A549 treated with DMSO at 1 μM for 4 hours (cell line): ENCODE measurements at places on chromosomes 2 and 18. TPM values are rescaled to one million over a fixed set of nuclear protein-coding genes. Genes with fewer than 3 reads are reported as not detected.

Gene SULT1C4
- total RNA-seq = not detected in 5 replicates

Gene ZNF396
- 0.65 to 0.91 TPM (median 0.78 TPM) in 5 replicates for total RNA-seq

Gene PLEKHH2
- 0.90 to 1.5 TPM (median 0.94 TPM) in 5 replicates for total RNA-seq

Gene OSR1
- 4.9 to 9.0 TPM (median 5.3 TPM) in 5 replicates for total RNA-seq

Gene C2orf78
- not detected in 5 replicates for total RNA-seq

Gene CROCC2
- not detected in 5 replicates for total RNA-seq

Gene RAX
- total RNA-seq = not detected in 5 replicates

Gene KIAA2012
- total RNA-seq = not detected in 5 replicates

Gene PIEZO2
- 0.73 to 1.0 TPM (median 0.74 TPM) in 5 replicates for total RNA-seq

Gene SERPINB8
- 8.8 to 15.1 TPM (median 12.2 TPM) in 5 replicates for total RNA-seq

Gene GALR1
- not detected in 5 replicates for total RNA-seq

Gene TUBB8B
- total RNA-seq = 0.14 TPM in 1 of 5 replicates, not detected in the others

Gene C2orf80
- total RNA-seq = not detected in 5 replicates

Gene CHN1
- total RNA-seq = 18.6 to 24.0 TPM (median 19.4 TPM) in 5 replicates
